Stimulated activated naive CD4-positive, alpha-beta T cell (primary cell): ENCODE measurements at places on chromosomes 4 and X.

DNA sequence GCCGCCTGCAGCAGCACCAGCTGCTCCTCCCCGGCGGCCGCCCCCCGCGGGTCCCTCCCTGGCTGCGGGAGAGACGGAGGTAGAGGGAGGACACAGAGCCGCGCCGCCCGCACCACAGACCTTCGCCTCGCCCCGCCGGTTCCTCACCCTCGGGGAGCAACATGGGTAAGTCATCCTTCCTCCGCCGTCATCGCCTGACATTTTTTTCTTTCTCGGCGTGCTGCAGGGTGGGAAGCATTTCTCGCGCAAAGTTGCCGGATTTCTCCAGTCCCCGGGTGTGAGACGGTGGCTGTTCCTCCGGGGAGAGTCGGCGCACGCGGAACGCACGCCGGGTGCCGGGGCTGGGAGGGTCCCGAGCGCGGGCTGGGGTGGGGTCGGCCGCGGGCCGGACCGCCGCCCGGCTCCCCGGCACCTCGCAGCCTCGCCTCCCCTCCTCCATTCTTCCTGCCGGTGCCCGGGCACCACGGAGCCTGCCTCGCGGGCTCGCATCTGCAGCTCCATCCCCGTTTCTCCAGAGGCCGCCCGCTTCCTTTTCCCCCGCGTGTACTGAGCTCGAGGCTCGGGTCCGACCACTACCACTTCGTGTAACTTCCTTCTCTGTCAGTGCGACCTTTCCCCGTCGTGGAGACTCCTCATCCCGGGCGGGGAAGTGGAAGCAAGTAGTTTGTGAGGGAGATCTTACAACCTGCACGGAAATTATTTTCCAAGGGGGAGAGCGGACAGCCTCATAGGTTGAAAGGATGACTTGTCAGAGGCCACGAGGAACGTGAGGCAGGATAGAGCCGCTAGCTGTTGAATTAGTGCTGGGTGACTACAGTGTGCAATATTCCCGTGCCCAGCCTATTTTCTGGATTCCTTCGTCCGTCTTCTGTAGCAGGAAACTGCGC is 464 bp downstream of the RAP1GDS1 start:
- peak; percentile 84 for DNase-seq

DNA sequence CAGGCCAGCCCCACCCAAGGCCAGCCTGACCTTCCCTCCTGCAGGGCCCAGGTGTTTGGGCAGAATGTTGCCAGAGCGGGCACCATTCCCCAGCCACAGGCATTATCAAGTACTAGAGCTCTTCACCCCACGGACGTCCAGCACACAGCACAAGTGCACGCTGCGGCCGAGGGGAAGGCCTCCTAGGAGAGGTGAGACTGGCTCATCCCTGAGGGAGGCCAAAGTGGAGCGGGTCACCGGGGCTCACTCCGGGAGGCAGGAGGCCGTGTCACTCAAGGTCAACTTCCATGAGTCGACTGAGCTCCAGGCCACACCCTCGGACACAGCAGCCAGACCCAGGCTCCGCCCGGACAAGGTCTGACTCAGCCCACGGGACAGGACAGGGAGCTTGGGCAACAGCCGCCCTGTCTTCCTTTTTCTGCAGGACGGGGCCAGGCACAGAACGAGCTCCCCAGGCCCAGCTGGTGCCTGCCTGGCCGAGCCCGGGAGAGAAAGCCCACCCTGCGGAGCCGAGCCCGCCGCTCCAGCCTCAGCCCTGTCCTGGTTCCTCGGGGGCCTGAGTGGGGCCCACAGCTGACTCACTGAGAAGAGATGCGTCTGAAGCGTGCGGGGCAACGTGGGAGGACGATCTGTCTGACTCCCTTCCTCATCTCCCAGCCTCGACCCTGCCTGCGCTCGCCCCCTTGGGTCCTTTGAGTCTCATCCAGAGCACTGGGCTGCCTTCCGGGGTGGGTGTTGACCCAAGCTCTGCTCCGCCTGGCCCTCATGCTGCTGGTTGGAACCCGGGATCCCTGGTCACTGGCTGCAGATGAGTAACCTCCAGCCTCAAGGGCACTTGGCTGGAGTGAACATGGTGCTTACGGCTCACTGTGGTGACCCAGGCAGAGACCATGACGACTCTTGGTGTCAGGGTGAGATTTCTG is 1.6 kb downstream of the SLC49A3 start:
- DNase-seq, result no peak

- DNase-seq, result no peak
Measured at GRCh38 chrX:128106630-128107029, 54.4 kb upstream of the ACTRT1 start.

GRCh38 chrX:51917604-51918003 is 24.2 kb downstream of the MAGED1 start:
- DNase-seq, result no peak

- no peak for DNase-seq
Measured at GRCh38 chr4:181687116-181687515, 556.1 kb upstream of the TENM3 start.

DNA sequence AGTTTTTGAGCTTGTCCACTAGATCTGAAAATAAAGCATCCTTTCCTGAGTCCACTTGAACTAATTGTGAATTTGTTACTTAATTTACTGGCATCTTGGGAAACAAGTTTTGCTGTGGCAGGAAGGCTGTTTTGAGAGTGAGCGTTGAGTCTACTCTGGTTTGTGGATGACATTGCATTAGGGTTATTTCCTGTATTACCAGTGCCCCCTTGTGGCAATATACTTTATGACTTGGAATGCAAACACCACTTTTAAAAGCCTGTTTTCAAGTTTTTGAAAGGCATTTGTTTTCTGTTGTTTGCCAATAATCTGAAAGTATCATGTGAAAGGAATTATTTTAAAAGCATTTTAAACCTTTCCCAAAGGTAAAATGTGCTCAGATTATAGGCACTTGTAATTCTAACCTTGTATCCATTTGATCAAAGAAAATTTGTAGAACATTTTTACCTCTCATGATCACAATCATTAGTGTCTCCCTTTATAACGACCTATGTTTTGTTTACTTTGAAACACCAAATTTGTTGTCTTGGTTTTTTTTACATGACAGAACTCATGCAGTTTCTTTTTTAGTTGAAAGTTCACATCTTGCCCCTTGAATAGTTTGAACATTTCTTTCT is 18.0 kb upstream of the CYP2U1 start:
- DNase-seq, result peak; percentile 9

DNA sequence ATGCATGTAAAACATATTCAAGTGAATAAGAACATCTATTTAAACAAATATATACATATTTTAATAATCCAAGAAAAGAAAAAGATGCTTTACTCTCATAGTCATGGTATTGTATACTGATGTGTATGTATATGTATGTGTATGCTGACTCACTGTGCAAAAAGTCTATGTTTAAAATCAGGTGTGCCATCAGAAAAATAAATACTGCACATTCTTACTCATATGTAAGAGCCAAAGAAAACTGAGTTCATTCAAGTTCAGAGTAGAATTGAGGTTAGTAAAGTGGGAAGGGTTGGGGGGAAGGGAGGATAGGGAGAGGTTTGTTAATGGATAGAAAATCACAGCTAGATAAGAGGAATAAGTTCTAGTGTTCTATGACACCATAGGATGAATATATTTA is 403.9 kb upstream of the SMIM31 start:
- no peak for DNase-seq

GRCh38 chrX:1610166-1610565 is 4.7 kb upstream of the ASMT start:
- no peak for DNase-seq

- DNase-seq, result no peak
Measured at GRCh38 chr4:189121336-189121735, 819.3 kb upstream of the FRG1 start.

- DNase-seq, result no peak
Measured at GRCh38 chrX:55201930-55202579, 18.1 kb upstream of the PAGE5 start.

- DNase-seq, result no peak
Measured at GRCh38 chr4:25966171-25966570, 52.2 kb downstream of the SMIM20 start.

- DNase-seq, result no peak
Measured at GRCh38 chr4:162016991-162017390, 146.8 kb downstream of the FSTL5 start.

DNA sequence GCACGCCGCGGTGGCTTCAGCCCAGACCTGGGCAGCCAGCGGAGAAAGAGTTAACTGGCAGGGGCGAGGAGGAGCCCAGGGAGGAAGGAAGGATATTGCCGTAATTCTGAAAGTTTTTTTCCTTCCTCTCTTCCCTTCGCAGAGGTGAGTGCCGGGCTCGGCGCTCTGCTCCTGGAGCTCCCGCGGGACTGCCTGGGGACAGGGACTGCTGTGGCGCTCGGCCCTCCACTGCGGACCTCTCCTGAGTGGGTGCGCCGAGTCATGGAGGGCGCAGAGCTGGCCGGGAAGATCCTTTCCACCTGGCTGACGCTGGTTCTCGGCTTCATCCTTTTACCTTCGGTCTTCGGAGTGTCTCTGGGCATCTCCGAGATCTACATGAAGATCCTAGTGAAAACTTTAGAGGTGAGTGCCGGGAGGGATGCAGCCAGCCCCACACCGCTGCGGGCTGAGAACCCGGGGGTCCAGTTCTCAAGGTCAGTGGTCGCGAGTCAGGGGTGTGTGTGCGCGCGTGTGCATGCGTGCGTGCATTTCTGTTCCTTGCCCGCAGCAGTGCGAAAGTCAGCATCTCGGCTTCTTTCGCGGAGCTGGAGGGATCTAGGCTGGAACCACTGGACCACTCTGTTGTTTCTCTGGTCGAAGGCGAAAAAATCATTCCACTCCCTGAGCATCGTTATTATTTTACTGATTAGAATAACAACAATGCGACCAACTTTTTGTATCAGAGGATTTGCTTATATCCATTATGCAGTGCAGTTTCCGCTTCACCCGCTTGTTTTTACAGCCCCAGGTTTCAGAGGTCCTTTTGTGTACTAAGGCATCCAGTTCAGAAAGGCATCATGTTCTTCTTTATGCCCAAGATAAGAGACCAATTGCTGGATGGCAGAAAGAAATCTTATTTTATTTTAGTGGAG is 709 bp downstream of the GPAT3 start:
- DNase-seq, result no peak

DNA sequence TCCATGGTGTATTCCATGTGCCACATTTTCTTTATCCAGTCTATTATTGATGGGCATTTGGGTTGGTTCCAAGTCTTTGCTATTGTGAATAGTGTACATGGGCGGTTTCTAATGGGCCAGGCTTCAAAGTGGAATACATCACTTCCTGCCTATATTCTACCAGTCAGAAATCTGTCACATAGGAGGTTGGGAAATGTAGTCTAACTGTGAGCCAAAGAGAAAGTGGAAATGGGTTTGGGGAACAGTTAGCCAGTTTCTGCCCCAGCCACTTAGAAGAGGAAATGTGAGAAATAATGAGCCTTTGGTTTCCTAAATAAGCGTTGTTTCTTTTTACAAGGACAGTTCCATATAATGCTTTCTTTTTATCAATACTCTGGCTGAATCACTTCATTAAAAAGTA is 85.1 kb upstream of the AP1S2 start:
- DNase-seq, result no peak

DNA sequence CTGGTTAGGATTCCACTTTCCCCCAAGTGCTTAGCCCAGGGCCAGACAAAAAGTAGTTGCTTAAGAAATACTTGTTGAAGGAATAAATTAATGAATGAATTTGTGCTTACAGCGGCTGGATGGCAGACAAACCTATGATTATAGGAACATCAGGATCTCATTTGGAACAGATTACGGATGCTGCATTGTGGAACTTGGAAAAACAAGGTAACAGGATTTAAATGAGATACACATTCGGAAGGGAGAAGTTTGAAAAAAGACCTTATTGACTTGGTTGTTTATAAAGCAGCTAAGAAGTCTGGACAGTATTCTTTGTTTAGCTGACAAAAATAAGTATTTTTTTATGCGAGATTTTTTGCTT is 572 bp downstream of the EXOSC9 start:
- DNase-seq, result no peak
